Kidney capillary endothelial cell (primary cell): ENCODE measurements at places on chromosomes 12 and 14.
A peak's percentile ranks its signal among the peaks of the same experiment; 100 is the strongest.

GRCh38 chr14:65351493-65352194 is 60.9 kb upstream of the FUT8 start:
- no peak for DNase-seq

- DNase-seq = peak; percentile 74
These were observed at the start of gene SLC8B1 for GRCh38 chr12:113334786-113335539. Gene SLC8B1, minus strand, starts transcription at chr12:113335109. Its CDS starts 2,231 bp downstream, at chr12:113332878.

GRCh38 chr12:101040936-101041335 is 169.1 kb downstream of the SLC5A8 start:
- no peak for DNase-seq

DNA sequence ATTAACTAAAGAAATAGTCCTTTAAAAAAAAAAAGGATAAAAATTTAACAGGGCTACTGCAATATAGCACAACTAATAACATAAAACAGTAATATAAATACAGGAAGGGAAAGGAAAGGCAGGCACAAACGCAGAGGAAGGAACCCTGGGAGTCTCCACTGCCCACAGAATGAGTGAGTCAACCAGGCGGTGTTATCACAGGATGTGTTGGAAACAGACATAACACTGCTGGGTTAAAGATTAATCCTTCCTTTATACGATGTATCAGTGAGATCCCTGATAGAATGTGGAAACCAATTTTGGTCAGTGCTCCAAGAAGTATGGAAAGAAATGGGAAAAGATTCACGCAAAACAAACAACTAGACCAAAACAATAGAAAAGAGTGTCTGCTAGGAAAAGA is 47.9 kb downstream of the FGD6 start:
- peak; percentile 75 for DNase-seq

GRCh38 chr14:95432144-95433093 is 84.0 kb downstream of the SYNE3 start:
- peak; percentile 25 for DNase-seq

GRCh38 chr14:36070031-36070719 is 106.3 kb downstream of the PTCSC3 start:
- DNase-seq = peak; percentile 13

- no peak for DNase-seq
These were observed 45.7 kb upstream of the TBX5 start for GRCh38 chr12:114451657-114452056.

DNA sequence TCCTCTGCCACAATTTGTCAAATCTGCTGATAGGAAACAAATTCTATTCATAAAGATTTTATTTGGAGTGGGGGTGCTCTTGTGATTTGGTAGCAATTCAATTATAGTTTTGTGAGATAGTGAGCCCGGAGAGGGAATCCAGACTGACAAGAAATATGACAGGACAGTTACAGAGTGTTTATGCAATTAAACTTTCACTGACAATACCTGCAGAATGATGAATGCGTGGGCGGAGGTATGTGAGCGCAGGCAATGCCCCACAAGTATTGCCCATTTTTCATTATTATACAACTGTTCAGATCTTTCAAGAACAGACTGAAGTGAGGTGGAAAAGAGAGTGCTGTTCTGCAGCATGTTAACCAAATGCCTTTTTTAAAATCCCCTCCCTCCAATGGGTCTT is 259.0 kb downstream of the EGLN3 start:
- DNase-seq = no peak

GRCh38 chr12:1853716-1854115 is 33.4 kb downstream of the LRTM2 start:
- no peak for DNase-seq

GRCh38 chr14:21047378-21047781 is 5.2 kb downstream of the RNASE7 start:
- DNase-seq = no peak
